ENCODE measurements at places on chromosomes 5 and 9.

- no peak for DNase-seq
- no peak overlapping the region for H3K27ac ChIP-seq
- no peaks in the 10 kb centered on the region for H3K4me1 ChIP-seq
- no peaks in the 10 kb centered on the region for H3K27me3 ChIP-seq
Measured at GRCh38 chr9:132048201-132048600, 31.5 kb downstream of the MED27 start.

GRCh38 chr9:114028646-114029045 is 49.5 kb downstream of the AMBP start:
- H3K27ac ChIP-seq: no peak overlapping the region
- H3K27me3 ChIP-seq: no peaks in the 10 kb centered on the region
- no peak overlapping the region for H3K4me3 ChIP-seq
- DNase-seq: no peak
- H3K36me3 ChIP-seq: no peaks in the 10 kb centered on the region
- no peaks in the 10 kb centered on the region for H3K4me1 ChIP-seq

DNA sequence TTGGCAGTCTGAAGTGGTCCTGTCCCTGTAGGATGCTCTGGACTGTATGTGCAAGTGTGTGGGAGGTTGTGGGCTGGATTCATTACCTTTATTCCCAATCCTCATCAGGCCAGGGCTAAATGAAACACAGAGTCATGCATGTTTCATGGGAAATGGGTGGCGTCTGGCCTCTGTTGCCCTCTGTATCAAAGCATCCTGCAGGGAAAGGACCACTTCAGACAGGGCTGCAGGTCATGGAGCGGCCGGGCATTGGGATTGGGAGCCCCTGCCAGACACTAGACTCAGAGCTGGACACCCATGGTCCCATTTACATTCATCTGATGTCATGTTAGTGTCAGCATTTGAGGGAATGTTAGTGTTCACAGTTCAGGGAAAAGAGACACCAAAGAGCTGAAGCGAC is 53.8 kb downstream of the UBE2QL1 start:
- H3K27me3 ChIP-seq: no peaks in the 10 kb centered on the region
- peaks cover 14% of the 10 kb centered on the region for H3K4me1 ChIP-seq
- H3K4me3 ChIP-seq: no peak overlapping the region
- no peak overlapping the region for H3K27ac ChIP-seq
- no peaks in the 10 kb centered on the region for H3K36me3 ChIP-seq

GRCh38 chr5:112823656-112824055 is 37.4 kb upstream of the SRP19 start:
- no peak overlapping the region for H3K4me3 ChIP-seq
- no peak for DNase-seq
- no peaks in the 10 kb centered on the region for H3K36me3 ChIP-seq
- no peaks in the 10 kb centered on the region for H3K27me3 ChIP-seq
- H3K4me1 ChIP-seq: no peaks in the 10 kb centered on the region
- no peak overlapping the region for H3K27ac ChIP-seq

- peaks cover 21% of the 10 kb centered on the region for H3K4me1 ChIP-seq
- peaks cover 7% of the 10 kb centered on the region for H3K36me3 ChIP-seq
- DNase-seq: no peak
- no peak overlapping the region for H3K4me3 ChIP-seq
- no peaks in the 10 kb centered on the region for H3K27me3 ChIP-seq
Measured at GRCh38 chr5:14674983-14675854, 10.7 kb downstream of the OTULIN start.

DNA sequence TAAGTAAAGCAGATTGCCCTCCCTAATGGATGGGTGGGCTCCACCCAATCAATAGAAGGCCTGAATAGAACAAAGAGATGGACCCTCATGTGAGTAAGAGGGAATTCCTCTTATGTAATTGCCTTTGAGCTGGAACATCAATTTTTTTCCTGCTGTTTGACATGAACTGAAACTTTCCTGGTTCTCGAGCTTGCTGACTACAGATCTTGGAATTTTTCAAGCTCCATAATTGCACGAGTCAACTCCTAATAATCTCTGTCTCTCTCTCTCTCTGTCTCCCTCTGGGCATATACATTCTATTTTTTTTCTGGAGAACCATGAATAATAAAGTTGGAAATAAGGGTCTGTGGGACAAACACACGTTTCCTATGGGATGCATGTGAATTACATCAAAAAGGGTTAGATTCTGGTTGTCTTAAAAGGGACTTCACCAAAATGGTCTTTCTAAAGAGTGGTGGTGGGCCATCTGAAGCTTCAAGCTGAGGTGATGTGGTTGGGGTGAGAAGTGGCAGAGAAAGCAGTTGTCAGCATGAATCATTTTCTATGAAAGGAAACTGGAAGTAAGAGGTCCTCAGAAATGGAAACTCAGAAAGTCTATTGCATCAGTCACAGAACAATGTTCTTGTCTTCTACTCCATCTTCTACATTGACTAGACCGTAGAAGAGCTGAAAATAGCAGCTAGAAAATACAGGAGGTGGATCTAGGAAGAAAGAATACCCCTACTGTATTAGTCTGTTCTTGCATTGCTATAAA is 47.0 kb upstream of the HOMER1 start:
- no peaks in the 10 kb centered on the region for H3K36me3 ChIP-seq
- DNase-seq: no peak
- no peaks in the 10 kb centered on the region for H3K27me3 ChIP-seq
- H3K4me3 ChIP-seq: no peak overlapping the region
- H3K27ac ChIP-seq: no peak overlapping the region
- H3K4me1 ChIP-seq: no peaks in the 10 kb centered on the region

Measured in liver (tissue), 10 donors.